ENCODE measurements at places on chromosomes 7 and 10.
A peak's percentile ranks its signal among the peaks of the same experiment; 100 is the strongest.

- DNase-seq = no peak
These were observed 367.8 kb upstream of the GALNT17 start for GRCh38 chr7:70763961-70764691.

- DNase-seq = no peak
These were observed 93.1 kb downstream of the COBL start for GRCh38 chr7:51223505-51223904.

DNA sequence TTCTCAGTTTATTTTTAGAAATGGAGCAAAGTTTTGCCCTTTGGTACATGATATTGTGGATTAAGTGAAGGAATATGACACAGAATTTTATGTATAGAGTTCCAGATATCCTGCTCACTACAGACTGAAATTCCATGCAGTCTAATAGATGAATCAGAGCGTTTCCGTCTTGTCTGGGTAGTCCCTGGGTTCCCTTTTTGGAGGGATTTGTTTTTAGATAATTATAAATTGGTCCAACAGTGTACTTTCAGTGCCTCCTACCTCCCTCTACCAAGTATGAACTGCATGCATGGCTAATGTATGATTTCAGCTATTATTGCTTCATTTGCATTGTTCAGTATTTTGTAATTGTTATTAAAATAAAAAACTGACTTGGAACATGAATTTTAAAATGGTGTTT lies 74.4 kb downstream of the SEPTIN7 start:
- no peak for DNase-seq

DNA sequence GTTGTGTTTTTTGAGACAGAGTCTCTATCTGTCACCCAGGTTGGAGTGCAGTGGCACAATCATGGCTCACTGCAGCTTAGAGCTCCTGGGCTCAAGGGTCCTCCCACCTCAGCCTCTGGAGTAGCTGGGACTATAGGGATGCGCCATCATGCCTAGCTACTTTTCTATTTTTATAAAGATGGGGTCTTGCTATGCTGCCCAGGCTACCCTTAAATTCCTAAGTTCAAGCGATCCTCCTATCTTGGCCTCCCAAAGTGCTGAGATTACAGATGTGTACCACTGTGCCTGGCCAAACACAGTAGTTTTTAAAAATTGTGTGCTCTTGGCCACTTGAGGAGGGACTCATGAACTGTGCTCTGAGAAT lies 10.6 kb upstream of the TLX1 start:
- no peak for DNase-seq

- no peak for DNase-seq
These were observed 425.2 kb upstream of the NFE2L3 start for GRCh38 chr7:25726781-25727311.

- peak; percentile 54 for DNase-seq
These were observed 480.3 kb upstream of the C7orf33 start for GRCh38 chr7:148110097-148110868.

GRCh38 chr7:121140790-121141189 lies 152.3 kb downstream of the CPED1 start:
- DNase-seq = peak; percentile 76

Data from DMS53 (cell line).